ENCODE measurements at places on chromosomes 7 and 10.

DNA sequence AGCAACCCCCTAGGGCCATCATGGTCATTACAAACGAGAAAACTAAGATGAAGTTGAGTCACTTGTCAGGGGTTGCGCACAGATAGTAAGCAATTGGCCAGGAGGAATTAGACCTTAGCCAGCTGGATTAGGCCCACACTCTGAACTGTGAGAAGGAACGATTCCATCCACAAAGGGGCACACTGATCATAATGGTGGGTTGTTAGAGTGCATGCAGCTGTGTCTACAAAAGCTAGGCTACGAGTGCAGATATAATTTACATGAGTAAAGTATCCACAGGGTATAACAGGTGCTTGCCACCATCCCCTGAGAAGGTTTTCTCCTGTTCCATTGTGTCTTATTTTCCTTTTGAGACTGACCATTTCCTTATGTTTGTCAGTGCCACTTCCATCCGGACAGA is 16.6 kb upstream of the FAM170B start:
- no peak overlapping the region for H3K27ac ChIP-seq
- no peaks in the 10 kb centered on the region for H3K4me1 ChIP-seq
- H3K4me3 ChIP-seq = no peak overlapping the region
- DNase-seq = no peak

DNA sequence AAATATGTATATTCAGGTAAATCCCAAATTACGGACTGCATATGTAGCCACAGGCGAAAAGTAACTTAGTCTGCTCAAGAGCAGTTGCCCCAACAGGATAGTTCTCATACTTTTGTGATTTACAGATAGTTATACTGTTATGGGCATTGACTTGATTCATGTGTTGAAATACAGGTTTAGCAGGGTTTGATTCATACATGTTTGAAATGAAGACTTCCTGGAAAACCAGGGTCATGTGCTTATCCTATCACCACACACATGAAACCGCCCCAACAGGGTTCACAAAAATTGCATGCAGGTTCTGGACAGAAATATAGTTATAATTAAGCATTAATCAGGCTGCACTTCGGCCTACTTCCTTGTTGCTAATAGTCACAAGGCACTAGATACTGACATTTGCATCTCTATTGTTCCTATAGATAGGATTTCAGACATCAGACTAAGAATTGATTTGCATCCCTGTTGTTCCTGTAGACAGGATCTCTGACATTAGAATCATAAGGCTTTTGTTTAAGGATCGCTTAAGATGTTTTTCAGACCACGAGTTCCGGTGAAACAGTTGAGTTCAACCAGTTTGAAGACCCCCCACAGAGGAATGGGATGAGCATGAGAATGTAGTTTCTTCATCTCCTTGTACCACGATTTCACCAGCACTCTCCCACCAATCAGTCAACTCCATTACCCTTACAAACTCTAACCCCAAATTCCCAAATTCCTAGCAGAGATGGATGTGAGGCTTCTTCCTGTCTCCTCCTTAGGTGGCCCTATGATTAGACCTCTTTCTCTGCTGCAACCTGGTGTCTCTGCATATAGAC is 2.0 kb upstream of the ZNF398 start:
- peaks cover 29% of the 10 kb centered on the region for H3K4me1 ChIP-seq
- DNase-seq = no peak
- no peak overlapping the region for H3K27ac ChIP-seq
- H3K27me3 ChIP-seq = no peaks in the 10 kb centered on the region
- H3K36me3 ChIP-seq = no peaks in the 10 kb centered on the region
- H3K4me3 ChIP-seq = no peak overlapping the region

- H3K4me3 ChIP-seq = no peak overlapping the region
- peaks cover 21% of the 10 kb centered on the region for H3K36me3 ChIP-seq
- H3K4me1 ChIP-seq = no peaks in the 10 kb centered on the region
- H3K27ac ChIP-seq = no peak overlapping the region
Measured at GRCh38 chr10:99682752-99683151, 23.4 kb downstream of the ENTPD7 start.

DNA sequence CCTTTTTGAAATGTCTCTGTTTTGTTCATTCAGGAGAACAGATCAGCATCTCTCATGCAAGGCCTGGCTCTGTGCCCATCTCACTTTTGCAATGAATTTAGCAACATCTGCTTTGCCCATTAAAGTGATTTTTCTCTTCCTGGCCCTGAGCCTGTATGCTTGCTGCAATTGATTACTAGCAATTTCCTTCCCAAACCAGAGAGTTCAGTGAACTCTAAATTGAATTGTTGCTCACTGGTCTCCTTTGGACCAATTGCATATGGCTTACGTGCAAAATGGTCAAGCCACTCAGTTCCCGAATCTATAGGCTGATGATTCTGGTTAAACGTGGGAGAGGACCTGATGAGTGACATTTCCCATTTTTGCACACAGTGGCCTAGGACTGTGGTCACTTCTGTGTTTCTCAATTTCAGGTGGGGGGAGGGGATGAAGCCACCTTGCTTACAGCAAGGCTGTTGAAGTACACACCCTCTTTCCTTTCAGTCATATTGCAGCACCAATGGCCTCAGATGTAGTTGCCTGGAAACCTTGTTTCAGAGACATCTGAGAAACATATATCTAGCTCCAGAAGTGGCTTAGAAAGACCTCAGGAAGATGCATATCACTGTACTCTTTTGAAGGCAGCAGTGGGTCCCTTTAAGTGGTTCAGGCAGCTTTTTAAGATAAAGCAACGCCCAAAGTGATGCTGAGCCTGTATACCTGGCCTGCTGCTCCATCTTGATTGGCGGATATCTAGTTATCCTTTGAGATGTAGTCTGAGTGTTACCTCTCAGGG is 201.4 kb downstream of the PTEN start:
- no peaks in the 10 kb centered on the region for H3K36me3 ChIP-seq
- H3K27me3 ChIP-seq = no peaks in the 10 kb centered on the region
- no peak overlapping the region for H3K4me3 ChIP-seq

- no peaks in the 10 kb centered on the region for H3K27me3 ChIP-seq
- no peak overlapping the region for H3K4me3 ChIP-seq
- H3K36me3 ChIP-seq = no peaks in the 10 kb centered on the region
- DNase-seq = no peak
- H3K27ac ChIP-seq = no peak overlapping the region
Measured at GRCh38 chr10:58201704-58202103, 66.0 kb downstream of the IPMK start.

- H3K4me3 ChIP-seq = no peak within 1 kb of the TSS
- no peaks in the 10 kb centered on the region for H3K36me3 ChIP-seq
- H3K27me3 ChIP-seq = no peaks in the 10 kb centered on the region
- no peak for DNase-seq
- H3K27ac ChIP-seq = no peak within 1 kb of the TSS
- H3K4me1 ChIP-seq = no peaks in the 10 kb centered on the region
Measured at GRCh38 chr10:70785190-70785589, at the start of gene TBATA. TSS of gene TBATA (minus strand) at chr10:70785377. CDS start at chr10:70783379, 1,998 bp downstream.

- peaks cover 6% of the 10 kb centered on the region for H3K4me1 ChIP-seq
- no peak overlapping the region for H3K27ac ChIP-seq
- no peak for DNase-seq
- H3K27me3 ChIP-seq = no peaks in the 10 kb centered on the region
Measured at GRCh38 chr10:91555455-91555854, 77.4 kb downstream of the PPP1R3C start.

- no peaks in the 10 kb centered on the region for H3K4me1 ChIP-seq
- H3K27me3 ChIP-seq = no peaks in the 10 kb centered on the region
- H3K4me3 ChIP-seq = no peak overlapping the region
Measured at GRCh38 chr10:88562152-88562551, 21.0 kb downstream of the RNLS start.

DNA sequence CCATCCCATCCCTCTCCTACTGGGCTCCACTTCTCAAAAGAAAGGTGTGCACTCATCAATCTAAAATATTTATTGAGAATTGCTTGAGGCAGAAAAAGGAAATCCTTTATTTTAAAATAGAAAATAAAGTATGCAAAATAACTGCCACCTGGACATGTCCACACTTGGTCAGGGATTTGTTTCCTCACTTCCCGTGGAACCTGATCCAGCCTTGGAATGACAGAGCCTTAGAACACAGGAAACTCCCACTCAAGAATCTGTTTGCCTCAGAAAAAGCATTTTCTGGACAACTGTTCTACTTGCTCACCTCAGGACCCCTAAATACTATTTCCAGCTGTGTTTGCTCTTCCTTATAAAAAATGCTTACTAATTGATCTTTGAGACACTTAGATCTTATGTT is 29.0 kb downstream of the AKR1C8 start:
- no peaks in the 10 kb centered on the region for H3K36me3 ChIP-seq
- H3K27ac ChIP-seq = no peak overlapping the region
- H3K27me3 ChIP-seq = no peaks in the 10 kb centered on the region
- DNase-seq = no peak
- no peak overlapping the region for H3K4me3 ChIP-seq

GRCh38 chr7:107499731-107500130 is 29.9 kb downstream of the GPR22 start:
- H3K27me3 ChIP-seq = no peaks in the 10 kb centered on the region
- no peak for DNase-seq
- no peak overlapping the region for H3K4me3 ChIP-seq
- no peak overlapping the region for H3K27ac ChIP-seq
- H3K36me3 ChIP-seq = no peaks in the 10 kb centered on the region

- no peak overlapping the region for H3K4me3 ChIP-seq
- DNase-seq = no peak
- no peaks in the 10 kb centered on the region for H3K27me3 ChIP-seq
- H3K27ac ChIP-seq = peak overlapping the region; percentile 46
Measured at GRCh38 chr10:63273577-63273976, 140.4 kb downstream of the NRBF2 start.

DNA sequence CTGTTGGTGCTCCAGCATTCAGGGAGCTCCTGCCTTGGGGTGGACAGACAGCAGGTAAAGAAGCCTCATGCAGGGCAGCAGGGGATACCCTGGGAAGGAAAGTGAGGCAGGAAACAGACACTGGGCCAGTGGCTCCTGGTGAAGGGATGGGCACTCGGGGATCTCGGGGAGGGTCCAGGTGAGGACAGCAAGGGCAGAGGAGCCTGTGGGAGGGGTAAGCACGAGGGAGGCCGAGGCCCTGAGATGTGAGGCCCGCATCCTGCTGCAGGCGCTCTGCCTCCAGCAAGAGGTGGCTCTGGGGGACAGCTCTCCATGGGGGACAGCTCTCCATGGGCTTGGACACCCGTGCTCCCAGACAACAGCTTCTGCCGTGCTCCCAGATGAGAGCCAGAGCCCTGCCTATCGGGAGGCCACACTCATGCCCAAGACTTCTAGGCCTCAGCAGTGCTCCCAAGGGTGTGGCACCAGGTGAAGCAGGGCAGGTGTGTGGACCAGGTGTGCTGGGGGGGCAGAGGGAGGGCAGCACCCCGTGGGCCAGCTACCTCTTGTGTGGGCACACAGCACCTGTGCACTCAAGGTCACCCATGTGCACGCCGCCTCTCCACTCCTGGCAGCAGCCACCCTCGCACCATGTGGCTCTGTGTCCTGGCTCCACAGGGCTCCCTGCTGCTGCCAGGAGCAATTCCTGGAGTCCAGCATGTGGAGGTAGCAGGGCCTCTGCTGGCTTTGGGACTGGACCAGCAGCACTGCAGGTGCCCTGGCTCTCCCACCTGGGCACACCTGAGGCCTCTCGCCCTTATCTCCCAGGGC is 93.6 kb upstream of the INSIG1 start:
- DNase-seq = no peak
- H3K27me3 ChIP-seq = no peaks in the 10 kb centered on the region
- no peaks in the 10 kb centered on the region for H3K4me1 ChIP-seq
- no peak overlapping the region for H3K4me3 ChIP-seq
- no peaks in the 10 kb centered on the region for H3K36me3 ChIP-seq

GRCh38 chr10:68957654-68958053 is 1.7 kb downstream of the DDX21 start:
- no peak for DNase-seq
- H3K4me3 ChIP-seq = peak overlapping the region; percentile 73
- peaks cover 38% of the 10 kb centered on the region for H3K4me1 ChIP-seq
- no peak overlapping the region for H3K27ac ChIP-seq
- H3K27me3 ChIP-seq = no peaks in the 10 kb centered on the region

- peak; percentile 53 for DNase-seq
- no peak overlapping the region for H3K4me3 ChIP-seq
- peaks cover 16% of the 10 kb centered on the region for H3K4me1 ChIP-seq
- no peak overlapping the region for H3K27ac ChIP-seq
Measured at GRCh38 chr7:34041707-34042106, 136.4 kb downstream of the BMPER start.

- H3K4me1 ChIP-seq = no peaks in the 10 kb centered on the region
- H3K36me3 ChIP-seq = no peaks in the 10 kb centered on the region
- no peak for DNase-seq
Measured at GRCh38 chr10:108848046-108848445, 1075.3 kb downstream of the XPNPEP1 start.

DNA sequence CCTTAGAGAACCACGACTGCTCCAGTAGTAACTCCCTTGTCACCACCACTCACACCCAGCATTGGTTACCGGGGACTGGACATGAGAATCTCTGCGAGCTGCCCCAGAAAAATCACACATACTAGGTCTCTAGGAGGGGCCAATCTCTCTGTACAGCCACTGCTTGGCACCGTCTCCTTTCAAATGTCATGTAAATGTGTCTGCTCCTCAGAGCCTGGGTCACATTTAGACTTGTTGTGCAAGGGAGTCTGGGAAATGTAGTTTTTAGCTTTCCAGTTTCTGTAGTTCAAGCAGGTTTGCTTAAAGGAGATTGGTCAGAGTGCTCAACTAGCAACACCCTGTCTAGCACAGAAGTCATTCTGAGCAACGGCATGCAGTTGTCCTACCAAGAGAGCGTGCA is 60.0 kb downstream of the CHN2 start:
- H3K27ac ChIP-seq = no peak overlapping the region
- no peaks in the 10 kb centered on the region for H3K36me3 ChIP-seq
- no peak for DNase-seq

DNA sequence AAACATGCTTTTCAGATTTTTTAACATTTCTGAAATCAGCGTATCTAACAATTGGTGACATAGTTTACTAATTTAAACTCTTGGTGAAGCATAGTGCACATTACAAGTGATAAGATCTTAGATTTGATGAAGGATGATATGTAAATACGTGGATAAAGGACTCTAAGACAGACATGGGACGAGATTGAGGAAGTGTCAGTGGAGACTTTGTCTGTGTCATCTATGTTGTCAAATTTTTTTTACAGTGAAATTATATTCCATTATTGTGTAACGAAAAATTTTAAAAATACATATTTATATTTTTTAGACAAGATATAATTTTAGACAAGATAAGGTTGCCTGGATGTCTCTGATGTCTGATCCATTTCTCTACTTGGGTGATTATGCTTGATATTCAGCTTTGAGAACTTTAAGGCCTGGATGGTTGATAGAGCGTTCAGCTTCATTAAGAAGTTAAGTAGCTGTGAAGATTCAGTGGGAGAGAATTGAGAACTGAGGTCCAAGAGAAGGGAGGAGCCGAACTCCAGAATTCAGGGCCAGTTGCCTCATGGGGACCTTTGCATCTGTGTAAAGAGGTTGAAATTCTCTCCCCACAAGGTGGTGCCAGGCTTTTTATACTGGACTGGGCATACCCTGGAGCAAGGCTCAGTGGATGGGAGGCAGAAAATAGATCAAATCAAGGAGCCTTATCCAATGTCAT is 62.7 kb downstream of the KAT6B start:
- H3K4me3 ChIP-seq = no peak overlapping the region
- H3K36me3 ChIP-seq = no peaks in the 10 kb centered on the region
- H3K4me1 ChIP-seq = peaks cover 57% of the 10 kb centered on the region
- no peaks in the 10 kb centered on the region for H3K27me3 ChIP-seq
- no peak overlapping the region for H3K27ac ChIP-seq

GRCh38 chr10:25142116-25142864 is 32.5 kb upstream of the GPR158 start:
- no peak overlapping the region for H3K4me3 ChIP-seq
- DNase-seq = peak; percentile 72
- H3K27ac ChIP-seq = no peak overlapping the region
- no peaks in the 10 kb centered on the region for H3K4me1 ChIP-seq
- H3K27me3 ChIP-seq = no peaks in the 10 kb centered on the region

- H3K4me1 ChIP-seq = no peaks in the 10 kb centered on the region
- no peak overlapping the region for H3K27ac ChIP-seq
- no peak overlapping the region for H3K4me3 ChIP-seq
Measured at GRCh38 chr7:26696978-26697377, 167.4 kb downstream of the SKAP2 start.

All from esophagus muscularis mucosa (tissue), 4 donors.